Stimulated activated effector memory CD8-positive, alpha-beta T cell treated with anti-CD3 and anti-CD28 coated beads, Interleukin-12 subunit alpha, Interleukin-12 subunit beta, amount 100 ng/mL, for 72 hours (primary cell): ENCODE measurements at places on chromosomes 16 and 17.
A peak's percentile ranks its signal among the peaks of the same experiment; 100 is the strongest.

DNA sequence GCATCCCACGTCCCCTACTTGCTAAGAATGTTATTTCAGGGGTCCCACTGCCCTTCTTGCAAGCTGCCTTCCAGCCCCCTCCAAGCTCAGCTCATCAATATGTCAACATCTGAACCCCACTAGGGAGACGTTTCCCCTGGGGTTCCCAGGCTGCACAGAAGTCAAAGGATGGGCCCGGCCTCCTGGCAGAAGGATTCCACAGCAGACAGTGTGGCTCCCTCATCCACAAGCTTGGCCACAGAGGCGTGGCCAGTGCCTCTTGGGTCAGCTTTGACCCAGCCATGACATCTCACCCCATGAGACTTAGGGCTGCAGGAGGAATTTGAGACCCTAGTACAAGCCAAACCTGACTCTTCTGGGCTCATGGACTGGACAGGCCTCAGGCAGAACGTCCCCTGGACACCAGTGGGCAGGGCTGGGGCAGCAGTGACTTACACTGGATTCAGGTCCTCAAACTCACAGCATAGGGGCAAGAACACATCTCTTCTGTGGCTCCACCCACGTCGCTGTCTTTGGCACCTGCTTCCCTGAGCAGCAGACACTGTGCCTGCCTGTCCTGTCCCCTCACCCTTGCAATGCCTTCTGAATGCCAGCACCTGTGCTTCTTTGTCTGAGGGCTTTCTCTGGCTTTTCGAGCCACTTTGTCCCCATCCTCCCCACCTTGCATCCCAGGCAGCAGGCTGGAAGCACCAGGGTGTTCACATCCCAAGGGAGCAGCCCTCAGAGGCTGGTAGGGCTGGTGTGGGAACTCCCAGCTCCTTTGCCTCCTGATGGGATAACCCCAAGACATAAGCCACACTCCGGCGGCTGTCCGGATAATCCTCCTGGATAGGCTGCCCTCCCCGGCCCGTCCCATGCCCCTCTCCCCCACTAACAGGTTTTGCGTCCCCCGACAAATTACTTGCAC is 56.0 kb upstream of the ENPP7 start:
- DNase-seq: no peak

DNA sequence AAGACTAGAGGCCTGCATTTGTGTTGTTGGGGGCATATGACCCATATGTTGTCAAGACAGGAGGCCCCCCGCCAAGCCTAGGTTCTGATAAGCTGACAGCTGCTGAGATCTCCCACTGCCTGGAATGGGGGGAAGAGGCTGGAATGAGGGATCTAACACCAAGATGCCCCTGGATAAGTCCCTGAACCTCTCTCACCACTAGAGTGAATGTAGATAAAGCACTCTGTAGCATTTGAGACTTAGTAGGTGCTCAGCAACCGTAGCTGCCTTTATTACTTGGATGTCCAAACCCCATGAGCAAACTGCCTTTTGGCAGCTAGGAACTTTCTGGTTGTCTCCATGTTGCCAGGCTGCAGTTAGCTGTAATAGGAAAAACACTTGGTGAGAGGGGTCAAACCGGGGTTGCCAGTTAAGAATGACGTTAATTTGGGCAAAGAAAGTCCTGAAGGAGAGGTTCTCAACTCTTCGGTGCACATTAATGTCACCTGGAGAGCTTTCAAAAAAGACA is 4.4 kb upstream of the RASL10B start:
- no peak for DNase-seq

- DNase-seq: no peak
Measured at GRCh38 chr16:72001180-72001874, 1.1 kb upstream of the PKD1L3 start.

DNA sequence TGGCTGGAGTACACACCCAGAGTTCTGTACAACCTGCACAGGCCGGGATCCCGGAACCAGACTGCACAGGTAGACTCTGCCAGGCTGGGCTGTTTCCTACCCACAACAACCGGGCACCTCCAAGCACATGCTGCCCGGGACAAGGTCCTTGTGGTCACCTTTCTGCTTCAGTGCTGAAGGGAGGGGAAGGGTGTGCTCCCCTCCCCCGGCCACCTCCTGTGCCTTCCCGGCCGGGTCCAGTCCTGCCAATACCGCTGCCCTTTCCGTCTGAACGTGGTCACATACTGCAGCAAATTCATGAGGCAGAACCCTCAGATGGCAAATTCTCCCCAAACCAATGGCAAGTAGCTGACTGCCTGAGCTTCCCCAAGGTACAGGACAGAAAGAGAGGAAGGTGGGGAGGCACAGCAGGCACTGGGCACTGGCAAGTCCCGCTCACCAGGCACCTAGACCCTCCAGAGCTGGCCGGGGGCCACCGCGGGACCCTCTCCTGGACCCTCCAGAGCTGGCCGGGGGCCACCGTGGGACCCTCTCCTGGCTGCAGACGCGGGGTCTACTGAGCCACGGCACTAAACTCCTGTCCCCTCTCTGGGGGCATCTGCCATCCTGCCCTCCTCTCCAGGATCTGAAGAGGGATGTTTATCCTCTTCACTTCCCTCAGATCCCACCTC is 22.8 kb downstream of the SLC43A2 start:
- no peak for DNase-seq

DNA sequence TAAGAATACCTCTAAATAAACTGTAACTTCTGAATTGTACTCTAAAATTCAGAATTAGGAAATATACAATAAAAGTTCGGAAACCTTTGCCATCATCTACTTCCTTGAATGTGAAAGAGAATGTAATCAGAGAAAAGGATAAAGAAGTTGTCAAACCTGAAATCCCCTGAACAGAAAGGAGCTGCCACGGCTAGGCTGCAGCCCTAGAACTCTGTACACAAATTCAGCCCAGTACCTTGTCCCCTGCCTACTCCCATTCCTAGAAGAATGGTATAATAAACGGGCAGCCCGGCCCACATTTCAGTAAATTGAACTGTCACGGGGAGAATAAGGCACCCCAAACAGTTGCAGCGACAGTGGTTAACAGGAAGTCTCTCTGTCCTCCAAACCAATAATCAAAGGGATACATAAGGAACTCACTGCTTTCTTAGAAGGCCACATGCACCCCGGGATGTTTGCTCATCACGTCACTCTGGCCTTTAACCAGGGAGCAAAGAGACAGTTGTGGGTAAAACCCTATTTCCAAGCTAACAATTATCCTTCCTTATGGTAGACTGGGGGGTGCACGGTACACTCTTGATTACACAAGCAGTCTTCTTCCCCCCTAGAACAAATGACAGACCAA is 24.3 kb upstream of the RFFL start:
- DNase-seq: no peak

- no peak for DNase-seq
Measured at GRCh38 chr16:12062343-12063003, 85.9 kb downstream of the SNX29 start.

GRCh38 chr16:8872967-8873865 is 4.4 kb upstream of the CARHSP1 start:
- DNase-seq: no peak

DNA sequence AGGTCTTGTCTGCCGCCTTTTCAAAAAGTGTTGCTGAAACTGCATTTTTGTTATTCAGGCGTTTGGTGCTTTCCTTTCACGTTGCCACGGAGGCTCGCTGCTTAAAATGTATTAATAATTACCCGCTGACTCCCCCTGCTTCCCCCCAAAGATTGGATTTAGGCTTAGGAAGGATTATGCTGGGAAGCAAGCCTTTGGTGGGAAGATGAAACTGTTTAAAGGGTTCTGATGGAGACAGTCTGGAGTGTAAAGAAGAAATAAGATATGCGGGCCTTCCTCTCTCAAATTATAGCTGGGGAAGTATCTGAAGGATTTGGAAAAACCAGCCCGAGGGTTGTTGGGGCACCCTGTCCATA is 1.1 kb downstream of the KSR1 start:
- DNase-seq: no peak

DNA sequence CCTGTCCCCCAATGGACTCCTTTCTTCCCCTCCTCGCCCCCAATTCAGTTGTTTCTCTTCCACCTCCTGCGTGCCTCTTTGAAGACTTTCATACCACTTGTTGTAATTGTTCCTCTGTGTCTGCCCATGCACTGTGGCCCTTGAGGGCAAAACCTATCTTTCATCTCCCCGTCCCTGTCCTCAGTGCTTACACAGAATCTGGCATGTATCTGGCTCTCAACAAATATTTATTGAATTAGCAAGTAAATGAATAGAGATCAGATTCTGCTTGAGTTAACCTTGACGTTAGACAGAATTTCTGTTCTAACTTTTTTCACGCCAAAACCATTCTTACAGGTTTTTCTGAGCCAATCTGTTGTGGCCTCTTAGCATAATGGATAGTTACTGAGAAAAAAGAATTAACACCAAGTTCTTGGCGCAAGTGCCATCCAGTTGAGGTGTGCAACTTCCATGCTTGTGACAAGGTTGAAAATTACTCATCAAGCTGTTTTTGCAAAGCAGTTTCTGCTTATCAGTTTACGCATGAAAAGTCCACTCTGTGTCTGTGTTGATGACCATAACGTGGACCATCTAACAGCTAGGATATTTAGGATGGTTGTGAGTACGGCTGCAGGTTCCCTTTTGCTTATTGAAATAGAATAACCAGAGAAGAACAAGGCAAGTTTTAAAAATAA is 215.1 kb downstream of the PRKCA start:
- DNase-seq: no peak

DNA sequence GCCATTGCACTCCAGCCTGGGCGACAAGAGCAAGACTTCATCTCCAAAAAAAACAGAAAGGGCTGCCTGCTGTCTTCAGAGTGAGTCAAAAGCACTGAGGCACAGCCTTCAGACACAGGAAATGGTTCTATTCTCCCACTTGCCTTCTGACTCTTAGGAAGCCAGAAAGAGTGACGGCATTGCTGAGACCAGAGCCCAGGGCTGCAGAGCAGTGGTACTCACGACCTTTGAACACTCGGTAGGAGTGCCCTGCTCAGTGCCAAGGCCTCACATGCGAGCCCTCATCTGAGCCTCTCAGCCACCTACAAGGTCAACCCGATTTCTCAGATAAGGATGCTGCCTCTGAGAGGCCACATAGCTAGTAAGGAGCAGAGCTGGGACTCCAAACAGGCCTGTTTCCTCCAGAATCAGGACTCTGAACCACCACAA is 3.5 kb upstream of the ITGAE start:
- no peak for DNase-seq

DNA sequence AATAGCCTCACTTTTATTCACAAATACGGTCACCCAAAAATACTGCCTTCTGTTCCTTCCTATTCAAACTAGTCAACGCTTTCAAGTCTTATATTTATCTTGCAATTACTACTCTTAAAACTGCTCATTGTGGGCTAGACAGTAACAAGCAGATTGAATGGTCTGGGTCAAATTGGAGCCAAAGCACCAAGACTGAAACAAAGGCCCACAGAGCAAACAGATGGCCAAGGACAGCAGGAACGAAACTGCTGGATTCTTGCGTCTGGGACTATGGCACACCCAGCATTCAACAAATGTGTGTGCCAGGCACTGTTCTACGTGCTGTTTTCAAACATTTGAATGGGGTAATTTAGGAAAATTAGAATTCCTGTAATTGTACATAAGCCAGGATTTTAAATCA is 250.1 kb upstream of the PSMD7 start:
- DNase-seq: no peak

- DNase-seq: no peak
Measured at GRCh38 chr17:11205659-11206058, 35.4 kb upstream of the SHISA6 start.

DNA sequence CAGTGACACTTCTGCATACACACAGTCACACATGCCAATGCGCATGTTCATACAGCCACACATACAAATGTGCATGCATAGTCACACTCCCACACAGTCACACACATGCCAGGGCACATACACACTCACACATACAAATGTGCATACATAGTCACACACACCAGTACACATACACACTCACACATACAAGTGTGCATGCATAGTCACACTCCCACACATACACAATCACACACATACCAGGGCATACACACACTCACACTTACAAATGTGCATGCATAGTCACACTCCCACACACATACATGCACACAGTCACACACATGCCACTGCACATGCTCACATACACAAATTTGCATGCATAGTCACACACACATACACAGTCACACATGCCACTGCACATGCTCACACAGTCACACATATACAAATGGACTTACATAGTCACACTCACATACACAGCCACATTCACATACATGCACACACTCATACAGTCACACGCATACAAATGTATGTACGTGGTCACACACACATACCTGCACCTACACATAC is 84.2 kb downstream of the SOCS1 start:
- DNase-seq: no peak

- DNase-seq: no peak
Measured at GRCh38 chr16:71754652-71755051, 30.2 kb upstream of the PHLPP2 start.

- no peak for DNase-seq
Measured at GRCh38 chr17:12640364-12640763, 25.3 kb upstream of the MYOCD start.

GRCh38 chr16:65122724-65123395 is 997 bp upstream of the CDH11 start:
- no peak for DNase-seq

- DNase-seq: no peak
Measured at GRCh38 chr16:90015586-90016338, 3.5 kb downstream of the DBNDD1 start.

DNA sequence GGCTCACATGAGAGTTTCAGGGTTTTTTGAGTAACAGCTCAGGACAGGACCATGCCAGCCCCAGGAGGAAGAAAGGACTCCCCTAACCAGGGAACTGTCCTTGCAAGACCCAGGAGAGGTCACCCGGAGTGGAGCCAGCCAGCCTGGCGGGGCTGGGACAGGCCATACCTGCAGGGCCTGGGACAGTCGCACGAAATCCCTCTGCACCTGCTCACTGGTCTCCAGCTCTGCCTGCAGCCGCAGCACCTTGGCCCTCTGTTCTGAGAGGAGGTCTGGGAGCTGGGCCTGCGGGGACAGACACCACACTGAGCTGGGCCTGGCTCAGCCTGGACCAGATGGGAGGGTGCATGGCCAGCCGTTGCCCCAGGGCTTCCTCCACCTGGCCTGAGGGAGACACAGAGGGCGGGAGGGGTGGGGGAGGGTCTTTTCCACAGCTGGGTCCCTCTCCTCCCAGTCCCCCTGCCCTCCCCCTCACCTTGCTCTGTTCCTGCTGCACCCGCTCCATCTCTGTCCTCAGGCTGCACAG is 19.7 kb downstream of the RABEP2 start:
- no peak for DNase-seq

GRCh38 chr16:1561266-1561665 is 27.8 kb downstream of the TMEM204 start:
- DNase-seq: no peak

GRCh38 chr17:42214156-42214555 is 19.9 kb upstream of the GHDC start:
- DNase-seq: no peak

DNA sequence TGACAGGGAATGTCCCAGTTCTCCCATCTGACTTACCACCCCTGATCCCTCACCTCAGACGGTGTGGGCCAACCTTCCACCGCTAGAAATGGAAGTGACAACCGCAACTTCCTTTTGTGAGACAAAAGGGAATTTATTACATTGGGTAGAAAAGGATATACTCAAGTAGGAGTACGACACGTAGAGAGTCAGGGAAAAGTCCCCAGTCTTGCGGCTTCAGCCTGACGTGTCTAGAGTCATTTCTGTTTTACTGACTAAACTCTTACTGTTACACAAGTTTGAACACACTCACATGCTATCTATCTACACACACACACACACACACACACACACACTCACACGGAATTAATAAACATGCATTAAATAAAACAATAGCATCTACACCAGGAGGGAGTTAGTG is 178.9 kb downstream of the COPRS start:
- peak; percentile 70 for DNase-seq
